Activated T-helper 17 cell treated with anti-CD3 and anti-CD28 coated beads, Interleukin-2, amount 50 U/mL, for 72 hours (primary cell): ENCODE measurements at places on chromosomes 13 and 19. TPM values are rescaled to one million over a fixed set of nuclear protein-coding genes. Genes with fewer than 3 reads are reported as not detected.
A peak's percentile ranks its signal among the peaks of the same experiment; 100 is the strongest.

DNA sequence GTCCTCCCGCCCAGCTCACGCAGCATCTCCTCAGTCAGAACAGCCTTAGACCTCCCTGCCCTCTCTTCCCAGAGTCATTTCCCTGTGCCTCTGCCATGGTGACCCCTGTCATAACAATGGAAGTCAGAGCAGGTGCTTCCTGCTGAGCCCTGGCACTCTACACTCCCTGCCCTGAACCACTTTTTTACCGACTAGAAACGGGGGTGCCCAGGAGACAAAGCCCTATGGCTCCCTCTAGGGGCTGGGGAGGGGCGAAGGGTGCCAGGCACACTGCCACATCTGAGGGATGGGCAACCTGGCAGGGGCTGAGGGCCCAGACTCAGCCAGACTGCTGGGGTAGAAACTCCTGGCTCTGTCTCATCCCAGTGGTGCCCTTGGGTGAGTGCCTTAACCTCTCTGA is 16.4 kb downstream of the ZNF574 start:
- peak; percentile 34 for ATAC-seq

GRCh38 chr13:20729633-20730585 is 26.4 kb downstream of the IL17D start:
- no peak for ATAC-seq

DNA sequence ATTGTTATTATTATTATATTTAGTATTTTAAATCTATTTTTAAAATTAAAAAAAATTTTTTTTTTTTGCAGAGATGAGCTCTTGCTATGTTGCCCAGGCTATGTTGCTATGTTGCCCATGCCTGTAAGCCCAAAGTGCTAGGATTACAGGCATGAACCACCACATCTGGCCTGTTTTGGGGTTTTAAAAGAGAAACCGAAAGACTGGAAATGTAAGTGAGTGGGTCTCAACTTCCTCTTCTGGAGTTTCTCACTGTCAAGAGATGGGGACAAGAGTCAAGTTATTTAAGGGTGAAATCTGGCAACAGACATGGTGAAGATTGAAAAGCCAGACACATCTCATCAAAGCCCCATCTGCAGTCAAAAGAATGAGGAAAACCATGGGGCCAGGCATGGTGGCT is 4.2 kb upstream of the OR7G3 start:
- ATAC-seq = no peak

- peak; percentile 30 for ATAC-seq
These were observed 811 bp upstream of the PRMT1 start for GRCh38 chr19:49676136-49676783.

- ATAC-seq = no peak
These were observed at the start of gene CLDND2 for GRCh38 chr19:51368366-51369282. TSS of gene CLDND2 (minus strand) at chr19:51369003. CDS start at chr19:51368577, 426 bp downstream.

DNA sequence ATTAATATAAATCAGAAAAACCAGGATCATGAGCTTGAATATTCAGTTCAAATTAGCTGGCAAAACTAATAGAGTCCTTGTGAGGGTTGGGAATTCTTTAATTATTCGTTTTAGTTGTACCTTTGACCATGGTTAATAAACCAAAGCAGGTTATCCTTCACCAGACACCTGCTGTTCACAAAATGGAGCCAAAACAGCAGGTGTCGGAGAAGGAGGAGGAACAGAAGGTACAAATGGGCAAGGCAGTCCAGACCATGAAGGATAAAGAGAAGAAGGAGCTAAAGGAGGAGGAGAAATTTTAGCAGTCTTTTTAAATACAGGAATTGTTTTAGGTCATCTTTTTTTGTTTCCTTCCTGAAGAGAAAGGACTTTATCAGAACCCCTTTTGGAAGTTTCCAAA is 106.1 kb downstream of the NHLRC3 start:
- no peak for ATAC-seq

The PGLYRP1 gene
- not detected for total RNA-seq

The TMEM86B gene
- 8.5 TPM for total RNA-seq

The IGFL3 gene
- not detected for total RNA-seq
